Activated CD4-positive, alpha-beta T cell treated with anti-CD3 and anti-CD28 coated beads, Interleukin-2, amount 10 ng/mL, durations not matched to agents 7 days and 5 days (primary cell): ENCODE measurements at places on chromosomes 7 and 10. TPM values are rescaled to one million over a fixed set of nuclear protein-coding genes. Genes with fewer than 3 reads are reported as not detected.

DNA sequence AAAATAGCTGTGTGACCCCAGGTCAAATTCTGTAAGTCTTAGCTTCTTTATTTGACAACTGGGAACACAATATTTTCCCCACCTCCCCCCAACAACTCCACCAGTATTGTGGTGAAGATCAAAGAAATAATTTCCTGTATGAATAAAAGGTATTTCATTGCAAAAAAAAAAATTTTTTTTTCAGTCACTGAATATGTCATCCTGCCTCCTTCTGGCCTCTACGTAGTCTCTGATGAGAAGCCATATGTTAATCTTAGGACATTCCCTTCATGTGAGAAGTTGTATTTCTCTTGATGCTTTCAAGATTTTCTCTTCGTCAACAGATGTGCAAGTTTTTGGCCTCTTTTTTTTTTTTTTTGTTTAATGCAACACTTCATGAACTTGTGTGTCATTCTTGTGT is 33.0 kb downstream of the ZNF33A start:
- DNase-seq, result no peak
- H3K4me1 ChIP-seq, result peaks cover 29% of the 10 kb centered on the region
- no peaks in the 10 kb centered on the region for H3K27me3 ChIP-seq
- H3K4me3 ChIP-seq, result no peak overlapping the region
- H3K36me3 ChIP-seq, result peaks cover 79% of the 10 kb centered on the region

- no peak overlapping the region for H3K4me3 ChIP-seq
- H3K27me3 ChIP-seq, result no peaks in the 10 kb centered on the region
- no peak for DNase-seq
- H3K4me1 ChIP-seq, result no peaks in the 10 kb centered on the region
These were observed 312.4 kb downstream of the CACNA2D1 start for GRCh38 chr7:82131215-82131614.

DNA sequence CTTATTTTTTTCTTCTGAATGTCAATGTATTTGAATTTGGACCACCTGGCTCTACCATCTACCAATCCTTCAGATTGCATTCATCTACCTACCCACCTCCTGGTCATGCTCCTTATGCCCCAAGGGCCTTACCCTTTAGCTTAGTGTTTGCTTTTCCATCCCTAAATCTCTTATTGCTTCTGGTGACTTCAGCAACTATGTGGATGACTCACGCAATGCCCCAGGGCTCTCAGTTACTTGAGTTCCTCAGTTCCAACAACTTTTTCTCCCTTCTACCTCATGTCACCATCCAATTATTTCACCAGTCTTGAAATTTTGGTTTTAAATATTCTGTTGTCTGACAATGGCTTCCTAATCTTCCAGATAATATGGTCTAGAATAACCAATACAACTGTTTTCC is 118.9 kb downstream of the CFAP58 start:
- H3K4me3 ChIP-seq, result no peak overlapping the region
- H3K27me3 ChIP-seq, result peaks cover 15% of the 10 kb centered on the region
- DNase-seq, result no peak
- no peaks in the 10 kb centered on the region for H3K4me1 ChIP-seq
- no peak overlapping the region for H3K27ac ChIP-seq

GRCh38 chr7:80593869-80594586 is 44.4 kb upstream of the CD36 start:
- no peak overlapping the region for H3K27ac ChIP-seq
- H3K27me3 ChIP-seq, result no peaks in the 10 kb centered on the region
- no peak for DNase-seq
- no peaks in the 10 kb centered on the region for H3K4me1 ChIP-seq

Gene MRPS16
- total RNA-seq, result 91.3 TPM
